Pons (tissue), 1 donor: ENCODE measurements at places on chromosomes 12 and 14.

DNA sequence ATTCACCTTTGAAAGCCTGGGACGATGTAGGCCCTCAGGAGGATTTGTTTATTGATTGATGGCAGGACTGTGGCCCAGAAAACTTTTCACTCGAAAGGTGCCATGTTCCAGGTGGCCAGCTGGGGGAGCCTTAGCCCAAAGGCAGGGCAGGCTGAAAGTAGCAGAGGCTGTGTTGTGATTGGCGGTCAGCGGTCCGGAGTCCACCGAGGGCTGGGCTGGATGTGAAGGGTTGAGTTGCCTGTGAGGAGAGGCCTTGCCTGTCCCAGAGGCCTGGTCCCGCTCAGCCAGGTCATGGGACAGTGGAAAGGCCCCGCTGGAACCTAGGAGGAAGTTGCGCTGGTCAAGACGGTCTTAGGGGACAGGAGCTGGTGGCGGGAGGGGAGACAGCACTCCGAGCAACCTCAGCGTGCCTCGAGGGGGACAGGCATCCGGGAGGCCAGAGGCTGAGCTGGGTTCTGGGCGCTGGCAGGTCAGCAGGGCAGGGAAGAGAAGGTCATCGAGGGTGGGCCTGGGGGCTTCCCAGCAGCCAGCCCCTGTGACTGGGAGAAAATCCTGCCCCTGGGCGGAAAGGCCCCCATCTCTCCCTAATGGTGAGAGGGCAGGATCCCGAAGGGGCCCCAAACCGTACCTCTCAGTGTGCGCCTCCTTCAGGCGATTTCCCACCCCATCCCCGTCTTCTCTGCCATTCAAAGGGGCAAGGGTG is 26.3 kb downstream of the CMA1 start:
- DNase-seq, result no peak

- DNase-seq, result no peak
Measured at GRCh38 chr14:79786522-79786921, 424.8 kb downstream of the DIO2 start.

- DNase-seq, result peak; percentile 14
Measured at GRCh38 chr14:94571395-94571794, 9.8 kb upstream of the SERPINA5 start.

- no peak for DNase-seq
Measured at GRCh38 chr12:78240827-78241226, 410.1 kb downstream of the NAV3 start.

DNA sequence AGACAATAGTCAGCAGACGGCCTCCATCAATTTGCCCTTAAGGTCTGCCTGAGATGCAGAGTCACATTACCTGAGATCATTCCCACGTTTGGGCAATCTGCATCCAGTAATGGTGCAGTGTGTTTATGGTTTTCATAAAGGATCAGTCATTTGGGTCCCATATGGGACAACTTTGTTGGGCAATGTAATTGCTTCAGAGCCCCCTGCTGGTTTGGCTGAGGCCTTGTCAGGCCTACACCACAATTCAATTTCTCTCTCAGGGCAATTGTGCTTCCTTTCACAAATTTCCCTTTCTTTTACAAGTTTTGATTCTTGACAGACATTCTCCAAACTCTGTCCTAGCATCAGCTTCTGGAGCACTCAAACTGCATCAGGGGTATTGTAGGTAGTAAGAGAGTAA is 191.2 kb upstream of the SSTR1 start:
- no peak for DNase-seq

DNA sequence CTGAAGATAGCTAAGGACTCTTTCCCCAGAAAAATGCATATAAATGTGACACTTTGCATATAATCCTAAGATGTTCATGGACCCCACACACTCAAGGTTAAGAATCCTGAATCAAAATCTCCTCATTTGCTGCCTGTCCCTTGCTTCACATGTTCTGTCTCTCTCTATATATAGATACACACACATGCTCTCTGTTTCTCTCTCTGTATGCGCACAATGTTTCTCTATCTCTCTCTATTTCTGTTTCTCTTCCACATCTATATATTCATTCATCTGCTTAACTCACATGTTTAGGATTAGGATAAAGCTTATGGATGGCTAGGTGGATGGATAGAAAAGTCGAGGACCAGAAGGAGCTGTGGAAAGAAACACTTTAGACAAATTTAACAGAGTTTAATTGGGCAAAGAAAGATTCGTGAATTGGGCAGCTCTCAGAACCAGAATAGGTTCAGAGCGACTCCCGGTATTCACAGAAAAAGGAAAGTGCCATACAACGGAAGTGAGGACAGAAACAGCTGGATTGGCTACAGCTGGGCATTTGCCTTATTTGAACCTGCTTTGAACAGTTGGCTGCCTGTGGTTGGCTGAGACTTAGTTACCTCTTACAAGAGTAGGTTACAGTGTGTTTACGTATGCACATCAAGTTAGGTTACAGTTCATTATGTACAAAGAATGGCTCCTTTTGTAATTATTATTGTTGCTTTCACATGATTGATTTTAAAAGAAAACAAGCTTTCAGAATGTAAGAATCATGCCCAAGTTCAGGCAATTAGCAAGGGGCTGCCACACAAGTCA is 57.6 kb downstream of the EMP1 start:
- DNase-seq, result no peak

GRCh38 chr12:107351713-107352112 is 258.4 kb upstream of the CRY1 start:
- no peak for DNase-seq

GRCh38 chr12:20404576-20405346 is 36.4 kb downstream of the PDE3A start:
- peak; percentile 53 for DNase-seq

GRCh38 chr14:101026341-101026740 is 122.8 kb upstream of the RTL1 start:
- DNase-seq, result no peak

GRCh38 chr12:10540776-10541205 is 35.1 kb downstream of the EIF2S3B start:
- no peak for DNase-seq

DNA sequence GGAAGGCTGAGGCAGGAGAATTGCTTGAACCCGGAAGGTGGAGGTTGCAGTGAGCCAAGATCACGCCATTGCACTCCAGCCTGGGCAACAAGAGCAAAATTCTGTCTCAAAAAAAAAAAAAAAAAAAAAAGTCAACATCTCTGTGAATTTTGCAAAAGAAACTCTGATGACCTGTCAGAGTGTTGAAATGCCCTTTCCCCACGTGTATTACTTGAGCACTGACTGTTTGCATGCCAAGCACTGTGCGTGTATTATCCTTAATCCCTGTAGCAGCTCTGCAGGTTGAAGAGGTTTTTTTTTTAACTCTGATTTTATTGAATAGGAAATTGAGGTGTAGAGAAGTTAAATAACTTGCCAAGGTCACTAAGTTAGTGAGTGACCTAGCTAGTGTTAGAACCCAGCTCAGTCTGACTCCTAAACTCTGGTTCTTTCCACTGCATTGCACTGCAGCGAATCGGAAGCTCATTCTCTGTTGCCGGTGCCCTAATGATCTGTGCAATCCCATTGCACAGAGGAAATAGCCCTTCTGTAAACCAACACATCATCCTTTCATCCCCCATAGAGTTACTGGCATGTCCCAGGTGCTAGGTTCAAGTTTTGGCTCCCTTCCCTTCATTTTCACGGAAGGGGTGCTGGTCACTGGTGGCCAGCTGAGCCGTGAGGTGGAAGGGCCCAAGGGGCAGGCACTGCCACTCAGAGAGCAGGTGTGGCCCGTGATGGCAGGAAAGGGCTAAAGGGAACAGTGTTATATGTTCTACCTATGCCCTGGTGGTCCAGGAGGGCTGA is 122.3 kb downstream of the EML1 start:
- DNase-seq, result no peak

GRCh38 chr12:123949770-123950165 is 22.9 kb downstream of the CCDC92 start:
- DNase-seq, result no peak

DNA sequence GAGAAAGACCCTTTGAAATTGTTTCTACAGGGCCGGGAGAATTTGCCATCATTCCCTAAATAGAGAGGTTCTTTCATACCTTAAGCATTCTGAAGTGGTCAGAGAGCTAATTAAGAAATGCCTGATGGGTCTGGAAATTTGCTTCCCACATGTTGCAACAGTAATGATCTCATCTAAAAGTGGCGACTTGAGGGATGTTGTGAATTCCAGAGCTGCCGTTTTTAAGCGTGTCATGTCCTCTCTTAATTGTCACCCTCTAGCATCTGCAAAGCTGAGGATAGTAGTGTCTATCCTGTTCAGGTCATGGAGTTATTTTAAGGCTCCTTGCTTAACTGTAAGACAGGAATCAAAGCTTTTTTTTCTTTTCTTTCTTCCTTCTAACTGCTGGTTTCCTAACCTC is 60.4 kb downstream of the FOS start:
- no peak for DNase-seq

GRCh38 chr12:62123721-62124203 is 136.4 kb upstream of the USP15 start:
- DNase-seq, result peak; percentile 34

DNA sequence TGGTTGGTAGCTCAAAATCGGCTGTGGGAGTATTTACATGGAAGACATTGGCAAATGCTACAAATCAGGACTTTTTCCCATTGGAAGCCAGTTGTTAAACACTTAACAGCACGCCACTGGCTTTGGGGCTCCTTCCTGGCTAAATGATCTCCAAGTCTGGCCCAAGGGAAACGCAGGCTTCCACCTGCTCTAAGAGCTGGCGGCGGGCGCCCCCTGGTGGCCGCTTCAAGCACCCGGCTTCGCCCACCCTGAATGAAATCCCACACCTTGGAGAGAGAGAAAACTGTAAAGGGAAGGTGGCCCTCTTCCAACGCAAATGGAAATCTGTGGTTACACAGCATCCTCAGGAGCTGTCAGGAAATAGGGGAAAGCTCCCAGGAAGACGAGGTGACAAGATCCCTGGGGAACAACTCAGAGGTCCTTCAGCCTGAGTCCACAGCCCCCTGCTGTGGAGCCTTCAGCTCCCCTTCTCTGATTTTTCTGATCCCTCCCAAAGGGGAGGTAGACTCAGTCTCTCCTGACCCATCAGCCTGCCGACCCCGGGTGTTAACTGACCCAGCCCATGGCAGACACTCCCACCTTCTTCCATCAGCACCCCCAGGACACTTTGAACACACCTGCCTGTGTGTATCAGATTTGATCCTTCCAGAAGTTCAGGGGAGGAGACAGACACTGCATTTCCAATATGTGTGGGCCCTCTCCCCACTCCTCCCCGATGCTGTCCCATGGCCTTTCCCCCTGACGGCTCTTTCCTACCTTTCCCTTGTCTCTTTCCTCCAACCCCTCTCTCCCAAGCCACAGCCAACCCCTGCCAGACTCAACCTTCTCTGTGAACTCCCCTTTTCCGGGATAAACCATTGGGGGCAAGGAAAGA is 15.4 kb downstream of the SELPLG start:
- peak; percentile 79 for DNase-seq

- DNase-seq, result no peak
Measured at GRCh38 chr14:50397390-50398188, 908 bp upstream of the CDKL1 start.

DNA sequence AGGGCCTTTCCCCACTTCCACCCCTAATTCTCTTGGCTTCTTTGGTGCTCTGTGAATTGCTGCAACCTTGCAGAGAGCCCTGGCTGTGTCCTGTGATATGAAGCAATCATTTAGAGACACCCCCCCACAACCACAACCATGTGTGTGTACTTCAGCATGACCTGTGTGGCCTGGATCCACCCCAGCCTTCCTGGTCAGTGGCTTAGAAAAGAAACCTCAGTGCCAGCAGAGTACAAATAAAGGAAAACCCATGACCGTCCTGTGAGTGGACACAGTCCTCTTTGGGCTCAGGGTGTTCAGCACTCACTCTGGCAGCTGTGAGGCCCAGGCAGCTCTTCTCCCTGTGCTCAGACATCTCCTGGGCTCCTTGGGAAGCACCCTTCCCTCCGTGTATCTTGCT is 206.6 kb upstream of the DIO3 start:
- DNase-seq, result no peak

DNA sequence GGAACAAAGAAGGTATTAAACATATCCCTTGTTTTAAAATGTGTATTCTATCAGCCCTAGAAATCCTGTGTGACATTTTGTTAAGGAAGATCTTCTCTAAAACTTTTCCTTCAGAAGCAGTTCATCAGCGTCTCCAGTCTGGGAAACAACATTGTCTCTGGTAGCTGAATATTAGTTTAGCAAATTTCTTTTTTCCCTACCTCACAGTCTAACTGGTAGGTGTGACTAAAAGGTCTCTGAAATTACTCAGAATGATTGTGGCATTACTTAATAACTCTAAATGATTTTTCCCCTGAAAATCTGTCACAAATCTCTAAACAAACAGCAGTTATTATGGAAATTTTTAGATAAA is 1044.8 kb downstream of the FLRT2 start:
- no peak for DNase-seq

- DNase-seq, result peak; percentile 61
Measured at GRCh38 chr14:92500491-92500941, 13.1 kb upstream of the RIN3 start.

DNA sequence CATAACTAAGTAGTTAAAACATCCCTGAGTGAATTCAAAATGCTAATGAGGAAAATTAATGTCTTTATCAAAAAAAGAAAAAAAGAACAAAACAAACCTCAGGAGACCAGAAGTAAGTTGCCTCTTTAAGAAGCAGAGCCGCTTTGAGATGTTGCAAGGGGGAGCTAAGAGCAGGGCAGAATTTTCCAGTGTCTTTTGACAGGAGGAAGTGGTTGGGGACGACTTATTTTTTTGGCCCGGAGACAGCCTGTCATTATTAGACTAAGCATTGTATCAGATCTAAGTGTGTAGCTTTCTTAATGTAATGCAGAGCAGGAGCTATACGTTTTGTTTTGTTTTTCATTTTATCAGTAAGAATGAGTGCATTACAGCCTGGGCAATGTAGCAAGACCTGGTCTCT is 206.6 kb downstream of the CACNA1C start:
- DNase-seq, result no peak

DNA sequence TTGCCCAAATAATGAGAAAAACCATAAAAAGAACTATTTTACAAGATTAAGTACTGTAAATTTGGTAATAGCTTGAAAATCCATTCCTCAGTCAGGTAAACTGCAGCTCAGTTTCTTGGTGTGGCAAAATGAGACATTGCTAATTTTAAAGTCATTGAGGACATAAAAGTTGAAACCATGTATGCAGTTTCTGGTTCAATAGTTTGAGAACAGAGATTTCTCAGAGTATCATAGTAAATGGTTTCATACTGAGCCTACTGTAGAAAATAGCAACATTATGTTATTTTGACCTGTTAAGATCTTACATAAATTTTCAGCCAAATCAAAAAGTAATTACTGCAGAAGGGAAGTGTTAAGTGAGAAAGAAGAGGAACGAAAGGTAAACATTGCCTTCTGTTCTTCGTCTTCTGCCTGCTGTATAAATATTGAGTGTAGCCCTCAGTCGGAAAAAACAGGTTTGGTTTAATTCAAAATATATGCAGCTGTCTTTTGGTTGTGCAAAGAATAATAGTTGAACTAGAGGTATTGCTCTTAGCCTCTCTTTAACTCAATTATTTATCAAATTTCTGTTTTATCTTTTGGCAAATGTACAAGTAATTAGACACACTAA is 119.6 kb downstream of the SYNE2 start:
- no peak for DNase-seq

DNA sequence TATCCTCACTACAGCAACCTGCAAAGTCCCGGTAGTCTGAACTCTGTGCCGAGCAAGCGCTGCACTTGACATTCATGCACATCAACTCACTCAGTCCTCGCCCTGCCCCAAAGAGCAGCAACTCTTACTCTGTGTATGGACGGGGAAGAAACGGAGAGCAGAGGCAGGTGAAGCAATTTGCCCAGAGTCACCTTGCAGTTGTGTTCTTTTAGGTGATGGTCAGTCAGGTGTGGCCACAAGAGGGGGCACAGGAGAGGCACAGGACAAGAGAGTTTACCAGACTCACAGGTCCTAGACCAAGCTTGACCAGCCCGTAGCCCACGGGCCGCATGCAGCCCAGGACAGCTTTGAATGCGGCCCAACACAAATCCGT is 39.1 kb downstream of the TSPAN11 start:
- DNase-seq, result no peak
